ENCODE measurements at places on chromosomes 4 and X.
A peak's percentile ranks its signal among the peaks of the same experiment; 100 is the strongest.

- DNase-seq: peak; percentile 18
Observed at GRCh38 chr4:184416913-184417734, 57.2 kb downstream of the IRF2 start.

GRCh38 chr4:128916832-128917231 lies 107.3 kb downstream of the JADE1 start:
- no peak for DNase-seq

DNA sequence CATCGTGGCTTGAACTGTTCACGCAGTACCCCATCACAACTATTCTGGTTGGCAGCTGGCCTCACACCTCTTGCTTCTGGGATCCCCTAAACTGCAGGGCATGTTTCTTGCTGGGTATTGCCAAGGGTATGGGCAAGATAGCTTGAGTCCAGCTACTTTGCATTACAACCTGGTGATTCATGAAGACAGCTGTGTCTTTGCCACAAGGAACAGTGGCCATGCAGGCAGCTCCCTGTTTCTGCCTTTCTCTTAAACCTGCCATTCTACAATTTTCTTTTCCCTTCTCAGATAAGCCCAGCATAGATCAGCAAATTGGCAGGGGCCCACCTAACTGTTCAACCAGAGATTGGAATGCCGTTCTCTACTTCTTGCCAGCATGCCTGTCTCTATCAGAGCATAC lies 42.8 kb downstream of the TENM3 start:
- DNase-seq: no peak

DNA sequence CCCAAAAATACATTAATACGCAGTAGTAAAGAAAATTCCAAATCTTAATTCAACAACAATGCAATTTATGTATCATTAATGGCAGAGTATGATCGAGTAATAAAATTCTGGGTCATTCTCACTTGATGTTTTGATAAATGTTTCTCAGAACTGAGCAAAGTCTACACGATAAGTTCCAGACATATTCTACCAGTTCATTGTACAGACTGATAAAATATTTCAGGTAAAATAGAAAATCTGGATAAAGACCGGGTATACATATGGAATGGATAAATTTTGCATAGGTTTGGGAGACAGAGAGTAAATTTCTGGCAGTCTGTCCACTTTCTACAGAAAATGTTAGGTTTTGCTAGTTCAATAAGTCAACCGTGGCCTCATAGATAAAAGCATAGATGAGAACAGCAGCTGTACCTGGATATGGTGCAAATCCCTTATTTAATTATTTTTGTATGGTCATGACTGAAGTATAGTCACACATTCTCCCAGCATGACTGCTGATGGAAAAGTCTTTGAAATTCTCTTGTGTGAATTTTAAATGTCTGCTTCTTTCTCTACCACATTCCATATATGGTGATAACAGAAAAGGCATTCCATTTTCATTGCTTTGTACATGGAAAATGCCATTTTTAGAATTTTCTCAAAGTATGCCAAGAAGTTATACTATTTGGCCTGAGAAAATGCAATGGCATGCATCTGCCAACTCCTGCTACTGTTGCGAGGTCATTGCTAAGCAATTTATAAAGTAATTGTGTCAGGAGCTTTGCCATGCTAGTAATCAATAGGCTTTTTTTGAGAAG lies 301.9 kb upstream of the ARSJ start:
- DNase-seq: no peak

DNA sequence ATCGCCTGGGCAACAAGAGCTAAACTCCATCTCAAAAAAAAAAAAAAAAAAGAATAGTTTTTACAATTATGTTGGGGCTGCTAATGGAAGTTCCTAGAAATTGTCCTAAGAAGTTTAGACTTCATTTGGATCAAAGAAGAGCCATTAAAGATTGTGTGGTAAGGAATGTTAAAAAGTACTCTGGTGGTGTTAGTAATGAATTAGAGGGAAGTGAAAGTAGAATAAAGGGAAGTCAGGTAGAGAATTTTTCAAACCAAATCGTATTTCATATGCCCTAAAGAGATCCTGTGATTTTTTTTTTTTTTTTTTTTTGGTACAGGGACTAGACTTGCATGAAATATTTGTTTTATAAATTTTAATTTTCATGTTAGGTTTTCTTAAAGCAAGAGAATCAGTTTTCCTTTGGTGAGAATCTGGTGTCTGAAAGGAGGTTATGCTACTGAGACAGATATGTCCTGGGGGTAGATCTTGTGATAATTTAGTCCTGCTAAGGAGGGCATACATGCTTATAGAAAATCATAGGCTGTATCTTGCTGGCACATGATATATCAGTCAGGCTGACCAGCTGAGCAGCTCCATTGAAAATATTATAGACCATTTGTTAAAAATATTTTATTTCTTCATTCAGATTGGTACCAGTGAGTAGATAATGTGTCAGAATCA lies 10.7 kb downstream of the SEC24B start:
- no peak for DNase-seq

- no peak for DNase-seq
Observed at GRCh38 chr4:15295421-15296162, 132.2 kb upstream of the C1QTNF7 start.

DNA sequence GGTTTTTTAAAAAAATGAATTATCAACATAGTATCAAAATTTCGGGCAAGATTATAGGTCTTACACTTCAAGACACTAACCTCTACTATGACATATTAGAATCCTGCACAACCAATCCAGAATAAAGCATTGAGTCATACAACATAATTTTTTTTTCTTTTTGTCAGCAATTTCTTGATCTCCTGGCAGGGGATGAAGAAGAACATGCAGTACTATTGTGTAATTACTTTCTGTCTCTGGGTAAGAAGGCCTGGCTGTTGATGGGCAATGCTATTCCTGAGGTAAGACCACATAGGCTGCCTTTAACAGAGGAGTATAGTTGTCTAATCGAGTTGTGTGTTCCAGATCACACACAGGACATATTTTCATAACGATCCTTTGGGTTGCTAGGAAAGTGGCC lies 67.5 kb downstream of the FBXL5 start:
- DNase-seq: no peak

DNA sequence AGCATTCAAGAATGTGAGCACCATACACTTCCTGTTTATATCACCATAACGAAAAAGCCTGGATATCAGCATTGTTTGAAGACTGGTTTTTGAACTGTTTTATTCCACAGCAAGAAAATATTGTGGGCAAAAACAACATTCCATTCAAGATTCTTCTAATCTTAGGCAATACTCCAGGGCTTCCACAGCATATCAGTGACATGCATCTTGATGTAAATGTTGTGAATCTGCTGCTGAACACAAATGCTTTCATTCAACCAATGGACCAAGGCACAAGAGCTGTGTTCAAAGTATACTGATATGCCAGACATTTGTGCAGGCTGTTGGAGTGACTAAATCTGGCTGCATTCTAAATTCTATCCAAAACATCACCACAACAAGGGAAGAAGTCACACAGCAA lies 260.1 kb upstream of the ETNPPL start:
- no peak for DNase-seq

GRCh38 chr4:176066757-176067156 lies 1.1 kb downstream of the WDR17 start:
- no peak for DNase-seq

GRCh38 chrX:129449148-129449547 lies 74.1 kb downstream of the SMARCA1 start:
- DNase-seq: no peak

DNA sequence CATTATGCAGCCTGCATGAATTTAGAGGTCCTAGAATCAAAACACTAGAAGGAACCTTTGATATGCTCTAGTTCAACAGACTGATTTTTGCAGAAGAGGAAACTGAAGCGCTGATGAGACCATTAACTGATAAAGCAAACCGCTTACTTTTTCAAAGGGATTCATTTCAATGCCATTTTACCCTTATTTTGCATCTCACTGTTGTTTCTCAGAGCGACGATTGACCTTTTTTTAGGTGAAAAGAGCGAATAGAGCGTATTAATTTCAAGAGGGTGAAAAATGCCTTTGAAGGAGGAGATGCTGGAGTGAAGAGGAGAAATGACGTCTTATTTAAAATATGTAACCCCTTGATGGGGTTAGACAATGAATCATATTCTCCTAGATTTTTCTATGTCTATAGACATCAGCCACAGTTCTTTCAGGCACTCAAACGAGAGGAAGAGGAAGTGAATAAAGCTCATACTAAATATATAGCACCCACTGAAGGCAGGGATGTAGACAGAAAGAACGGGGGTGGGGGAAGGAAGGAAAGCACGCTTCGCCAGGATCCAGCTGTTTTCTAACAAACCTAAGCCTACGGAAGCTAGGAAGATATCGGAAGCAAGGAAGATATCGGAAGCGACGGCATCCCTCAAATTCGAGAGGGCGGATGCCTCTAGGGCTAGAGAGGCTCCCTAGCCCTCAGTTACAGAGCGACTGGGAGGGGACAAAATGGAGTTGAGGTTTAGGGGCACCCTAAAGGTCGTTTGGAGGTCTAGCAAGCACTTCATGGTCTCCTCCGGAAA lies 848 bp downstream of the ACSL4 start:
- peak; percentile 10 for DNase-seq

GRCh38 chrX:150502979-150503897 lies 65.2 kb upstream of the MTM1 start:
- no peak for DNase-seq

- no peak for DNase-seq
Observed at GRCh38 chrX:11470250-11470974, 177.2 kb downstream of the AMELX start.

- no peak for DNase-seq
Observed at GRCh38 chrX:15739886-15740285, 1.8 kb downstream of the CA5B start.

DNA sequence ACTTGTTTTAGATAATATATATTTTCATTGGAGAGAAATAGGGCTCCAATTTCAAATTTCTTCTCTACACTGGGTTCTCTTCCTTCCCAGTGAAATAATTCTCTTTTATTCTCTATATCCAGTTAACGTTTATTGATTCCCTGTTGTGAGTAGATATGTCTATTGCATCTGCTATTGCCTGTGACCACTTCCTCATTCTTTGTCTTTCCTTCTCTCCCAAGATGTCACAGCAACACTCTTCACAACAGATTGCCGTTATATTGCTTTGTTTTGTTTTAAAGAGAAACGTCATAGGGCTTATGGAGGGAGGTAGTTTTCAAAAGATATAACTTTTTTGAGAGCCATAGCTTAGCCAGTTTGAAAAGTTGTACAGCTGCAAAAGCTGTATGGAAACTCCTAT lies 343.8 kb downstream of the ARHGAP24 start:
- DNase-seq: no peak

DNA sequence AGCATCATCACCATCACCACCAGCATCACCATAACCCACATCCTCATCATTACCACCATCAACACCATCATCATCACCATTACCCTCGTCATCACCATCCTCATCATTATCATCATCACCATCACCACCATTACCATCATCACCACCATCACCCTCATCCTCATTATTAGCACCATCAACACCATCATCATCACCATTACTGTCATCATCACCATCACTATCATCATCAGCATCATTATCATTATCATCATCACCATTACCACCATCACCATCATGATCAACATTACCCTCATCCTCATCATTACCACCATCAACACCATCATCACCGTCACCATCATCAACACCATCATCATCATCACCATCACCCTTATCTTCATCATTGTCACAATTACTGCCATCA lies 51.7 kb downstream of the HTRA3 start:
- no peak for DNase-seq

GRCh38 chrX:119105826-119106225 lies 21.8 kb downstream of the KIAA1210 start:
- no peak for DNase-seq

DNA sequence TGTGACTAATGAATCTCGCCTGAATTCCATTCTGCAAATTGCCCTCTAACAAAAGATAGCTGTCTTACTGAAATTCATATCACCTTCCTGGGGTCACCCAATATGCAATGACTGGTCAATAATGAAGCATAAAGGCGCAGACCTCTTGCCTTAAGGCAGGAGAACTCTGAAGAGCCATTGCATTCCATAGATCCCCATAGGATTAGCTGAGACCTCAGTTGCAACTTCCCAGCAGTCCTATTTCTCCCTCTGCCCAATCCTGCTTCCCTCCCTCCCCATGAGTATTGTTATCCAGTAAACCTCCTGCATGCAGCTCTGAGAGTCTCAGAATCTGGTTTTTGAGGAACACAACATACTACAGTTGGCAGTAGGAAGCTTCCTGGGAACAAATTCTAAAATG lies 396.5 kb downstream of the DCAF12L2 start:
- no peak for DNase-seq

GRCh38 chr4:47929682-47930201 lies 15.4 kb upstream of the NFXL1 start:
- no peak for DNase-seq

GRCh38 chr4:160184884-160185283 lies 1082.0 kb downstream of the RAPGEF2 start:
- DNase-seq: no peak

DNA sequence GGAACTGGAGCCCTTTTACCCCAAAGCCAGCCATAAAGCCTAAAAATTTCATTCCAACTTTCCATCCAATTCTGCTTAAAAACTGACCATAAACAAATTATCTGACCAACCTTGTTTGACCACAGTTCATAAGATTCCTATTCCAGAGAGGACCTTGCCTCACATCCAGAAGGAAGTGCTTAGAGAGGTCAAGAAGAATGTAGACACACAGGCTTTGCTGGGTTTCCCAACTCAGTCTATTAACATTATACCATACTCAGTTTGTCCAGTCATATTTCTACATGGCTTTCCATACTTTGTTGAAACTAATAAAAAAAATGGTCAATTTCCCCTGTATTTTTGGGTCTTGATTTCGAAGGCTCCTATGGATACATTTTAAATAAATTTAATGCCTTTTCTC lies 1522.5 kb downstream of the ARAP2 start:
- no peak for DNase-seq

DNA sequence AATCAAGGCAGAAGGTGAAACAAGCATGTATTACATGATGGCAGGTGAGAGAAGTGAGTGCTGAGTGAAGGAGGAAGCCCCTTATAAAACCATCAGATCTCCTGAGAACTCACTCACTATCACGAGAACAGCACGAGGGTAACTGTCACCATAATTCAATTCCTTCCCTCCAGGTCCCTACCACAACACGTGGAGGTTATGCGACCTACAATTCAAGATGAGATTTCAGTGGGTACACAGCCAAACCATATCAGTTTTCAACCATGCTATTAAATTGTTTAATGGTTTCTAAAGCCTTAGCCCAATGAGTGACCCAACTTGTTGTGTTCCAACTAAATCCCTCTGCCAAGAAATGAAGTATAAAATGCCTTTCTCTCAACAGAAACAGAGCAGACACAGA lies 519.8 kb downstream of the GBA3 start:
- no peak for DNase-seq

- DNase-seq: no peak
Observed at GRCh38 chr4:71941001-71941400, 90.8 kb upstream of the NPFFR2 start.

GRCh38 chrX:137290011-137290410 lies 256.2 kb upstream of the GPR101 start:
- no peak for DNase-seq

GRCh38 chr4:15568821-15569220 lies 86.3 kb downstream of the FBXL5 start:
- DNase-seq: no peak

- no peak for DNase-seq
Observed at GRCh38 chr4:153542131-153542530, 76.0 kb downstream of the TMEM131L start.
